ENCODE measurements at places on chromosomes 2 and 18. TPM values are rescaled to one million over a fixed set of nuclear protein-coding genes. Genes with fewer than 3 reads are reported as not detected.
A peak's percentile ranks its signal among the peaks of the same experiment; 100 is the strongest.

The ANKRD62 gene
- total RNA-seq, result not detected

The SERPINB10 gene
- total RNA-seq, result not detected

The CFC1 gene
- not detected for total RNA-seq

The LYPD6B gene
- 1.3 TPM for total RNA-seq

The KCNE4 gene
- total RNA-seq, result not detected

The CDCA7 gene
- total RNA-seq, result 48.2 TPM

GRCh38 chr2:237614151-237614720 is 13.2 kb upstream of the LRRFIP1 start:
- no peak overlapping the region for H3K4me3 ChIP-seq
- DNase-seq, result peak; percentile 16
- no peak overlapping the region for H3K27ac ChIP-seq
- no peaks in the 10 kb centered on the region for H3K36me3 ChIP-seq
- peaks cover 15% of the 10 kb centered on the region for H3K4me1 ChIP-seq

- H3K4me3 ChIP-seq, result peak overlapping the region; percentile 1
- H3K27me3 ChIP-seq, result no peaks in the 10 kb centered on the region
- no peak for DNase-seq
- H3K27ac ChIP-seq, result no peak overlapping the region
Observed at GRCh38 chr2:224574423-224575084, 10.6 kb downstream of the CUL3 start.

DNA sequence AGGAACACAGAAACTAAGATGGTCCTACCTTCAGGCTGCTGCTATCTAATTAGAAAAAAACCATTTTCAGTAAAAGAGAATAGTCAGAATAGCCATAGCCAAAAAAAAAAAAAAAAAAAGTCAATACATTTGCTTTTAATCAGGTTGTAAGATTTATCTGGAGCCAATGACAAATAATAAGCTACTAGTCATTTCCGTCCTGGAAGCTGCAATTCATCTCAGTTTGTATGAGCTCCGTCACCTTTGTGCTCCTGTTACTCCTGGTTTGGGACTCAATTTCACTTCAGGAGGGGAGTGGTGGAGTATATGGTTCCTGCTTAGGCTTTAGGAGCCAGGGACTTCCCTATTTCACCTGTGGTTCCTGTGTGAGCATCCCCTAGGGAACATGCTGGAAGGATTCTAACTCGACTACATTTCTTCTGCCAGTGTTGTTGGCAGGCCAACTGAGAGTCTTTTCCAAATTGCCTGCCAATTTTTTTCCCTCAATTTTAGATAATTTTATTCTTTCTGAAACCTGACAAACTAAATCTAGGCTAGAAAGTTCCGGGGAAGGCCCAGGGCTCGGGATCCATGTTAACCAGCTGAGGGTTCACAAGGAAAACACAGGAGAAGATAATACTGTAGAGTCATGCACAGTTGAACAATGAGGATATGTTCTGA is 481.8 kb downstream of the DLGAP1 start:
- no peak overlapping the region for H3K27ac ChIP-seq
- DNase-seq, result no peak
- peaks cover 2% of the 10 kb centered on the region for H3K4me1 ChIP-seq
- H3K27me3 ChIP-seq, result no peaks in the 10 kb centered on the region

GRCh38 chr2:47008381-47009252 is 93.0 kb upstream of the MCFD2 start:
- H3K4me3 ChIP-seq, result no peak overlapping the region
- H3K27me3 ChIP-seq, result no peaks in the 10 kb centered on the region
- H3K27ac ChIP-seq, result no peak overlapping the region
- no peak for DNase-seq

- H3K27me3 ChIP-seq, result peaks cover 5% of the 10 kb centered on the region
- H3K4me3 ChIP-seq, result no peak overlapping the region
- H3K36me3 ChIP-seq, result no peaks in the 10 kb centered on the region
- no peak overlapping the region for H3K27ac ChIP-seq
- H3K4me1 ChIP-seq, result no peaks in the 10 kb centered on the region
- DNase-seq, result no peak
Observed at GRCh38 chr2:179877601-179878364, 16.4 kb upstream of the ZNF385B start.

- no peak overlapping the region for H3K27ac ChIP-seq
- no peak overlapping the region for H3K4me3 ChIP-seq
- H3K36me3 ChIP-seq, result no peaks in the 10 kb centered on the region
- H3K4me1 ChIP-seq, result no peaks in the 10 kb centered on the region
- DNase-seq, result no peak
Observed at GRCh38 chr2:172134270-172134669, 31.6 kb upstream of the DLX2 start.

GRCh38 chr2:1701556-1702185 is 42.6 kb downstream of the PXDN start:
- no peaks in the 10 kb centered on the region for H3K4me1 ChIP-seq
- DNase-seq, result no peak
- no peak overlapping the region for H3K4me3 ChIP-seq
- H3K27me3 ChIP-seq, result no peaks in the 10 kb centered on the region

DNA sequence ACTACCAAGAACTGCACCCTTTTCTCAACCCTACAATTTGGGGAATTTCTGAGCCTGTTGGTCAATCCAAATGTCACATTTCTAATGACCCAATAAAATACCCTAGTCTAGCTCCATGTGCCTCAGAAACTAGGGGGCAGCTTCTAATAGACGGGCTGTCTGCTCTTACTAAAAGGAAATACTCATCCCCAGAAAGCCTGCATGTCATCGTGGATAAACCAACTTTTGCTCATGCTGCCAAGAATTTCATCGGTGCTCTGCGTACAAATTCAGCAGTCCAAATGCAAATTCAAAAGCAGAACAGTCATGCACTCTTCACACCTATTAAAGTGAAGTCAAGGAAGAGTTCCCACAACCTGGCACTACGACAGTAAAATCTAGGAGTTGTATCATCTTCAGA is 377.3 kb downstream of the LNPK start:
- H3K4me1 ChIP-seq, result no peaks in the 10 kb centered on the region
- H3K36me3 ChIP-seq, result no peaks in the 10 kb centered on the region
- no peak overlapping the region for H3K4me3 ChIP-seq
- DNase-seq, result no peak
- H3K27me3 ChIP-seq, result peaks cover 8% of the 10 kb centered on the region
- H3K27ac ChIP-seq, result no peak overlapping the region

DNA sequence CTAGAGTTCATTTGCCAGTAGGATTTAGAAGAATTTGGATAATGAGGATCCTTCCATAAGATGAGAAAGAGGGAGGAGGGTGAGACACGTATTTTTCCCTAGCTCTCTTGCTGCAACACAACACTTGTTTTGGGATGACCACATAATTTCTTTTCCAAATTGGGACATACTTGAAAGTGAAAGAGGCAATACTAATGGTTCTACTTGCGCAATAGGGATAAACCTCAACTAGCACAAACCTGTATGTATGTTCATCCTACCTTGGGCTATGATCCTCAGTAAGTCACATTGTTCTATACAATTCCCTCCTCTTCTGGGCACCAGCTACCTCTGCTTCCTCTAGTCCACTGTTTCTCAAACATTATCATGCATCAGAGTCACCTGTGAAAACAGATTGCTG is 1208.8 kb upstream of the LRRTM1 start:
- H3K4me3 ChIP-seq, result no peak overlapping the region
- H3K27me3 ChIP-seq, result no peaks in the 10 kb centered on the region
- no peaks in the 10 kb centered on the region for H3K36me3 ChIP-seq

DNA sequence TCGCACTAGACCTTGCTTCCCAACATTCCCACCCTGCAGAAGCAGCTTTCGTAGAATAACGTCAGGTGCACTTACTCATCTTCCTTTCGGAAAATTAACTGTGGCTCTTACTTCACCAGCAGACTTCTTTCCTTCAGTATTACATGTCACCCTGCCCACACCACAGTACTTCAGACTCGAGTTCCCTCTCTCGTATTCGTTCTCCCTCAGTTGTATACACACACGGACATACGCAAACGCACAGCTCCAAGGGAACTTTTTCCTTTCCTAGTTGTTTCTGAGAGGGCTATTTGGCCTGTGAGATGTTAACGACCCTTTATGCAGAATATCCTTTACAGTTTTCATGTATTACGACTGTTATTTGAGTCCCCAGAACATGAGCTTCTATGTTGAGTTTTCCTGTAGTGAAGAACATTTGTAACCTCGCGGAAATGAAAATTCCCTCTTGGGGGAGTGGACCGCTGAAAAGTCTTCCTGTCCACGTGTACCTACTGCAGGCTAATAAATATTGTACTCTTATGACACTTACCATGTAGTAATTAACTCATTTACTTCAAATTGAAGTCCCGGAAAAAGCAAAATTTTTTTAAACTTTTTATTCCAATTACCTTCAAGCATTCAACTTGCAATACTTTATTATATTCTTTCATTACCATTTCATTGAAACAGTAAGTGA is 908 bp downstream of the ERLEC1 start:
- peak overlapping the region; percentile 86 for H3K27ac ChIP-seq
- peak overlapping the region; percentile 94 for H3K4me3 ChIP-seq
- H3K36me3 ChIP-seq, result peaks cover 29% of the 10 kb centered on the region
- no peaks in the 10 kb centered on the region for H3K27me3 ChIP-seq
- no peak for DNase-seq

- no peak overlapping the region for H3K4me3 ChIP-seq
- H3K27me3 ChIP-seq, result peaks cover 46% of the 10 kb centered on the region
- H3K27ac ChIP-seq, result no peak overlapping the region
- DNase-seq, result no peak
- H3K4me1 ChIP-seq, result no peaks in the 10 kb centered on the region
Observed at GRCh38 chr2:176769499-176770370, 442.9 kb upstream of the HNRNPA3 start.
